Keratinocyte (primary cell): ENCODE measurements at places on chromosomes 7 and 10. TPM values are rescaled to one million over a fixed set of nuclear protein-coding genes. Genes with fewer than 3 reads are reported as not detected.
A peak's percentile ranks its signal among the peaks of the same experiment; 100 is the strongest.

Gene PIP
- polyA plus RNA-seq, result not detected in 3 replicates

Gene ST8SIA6
- not detected in 3 replicates for polyA plus RNA-seq

Gene NYAP1
- polyA plus RNA-seq, result 0.16 to 0.48 TPM (median 0.16 TPM) in 3 replicates

- DNase-seq, result no peak
These were observed 1.9 kb upstream of the SUV39H2 start for GRCh38 chr10:14876764-14877163.

DNA sequence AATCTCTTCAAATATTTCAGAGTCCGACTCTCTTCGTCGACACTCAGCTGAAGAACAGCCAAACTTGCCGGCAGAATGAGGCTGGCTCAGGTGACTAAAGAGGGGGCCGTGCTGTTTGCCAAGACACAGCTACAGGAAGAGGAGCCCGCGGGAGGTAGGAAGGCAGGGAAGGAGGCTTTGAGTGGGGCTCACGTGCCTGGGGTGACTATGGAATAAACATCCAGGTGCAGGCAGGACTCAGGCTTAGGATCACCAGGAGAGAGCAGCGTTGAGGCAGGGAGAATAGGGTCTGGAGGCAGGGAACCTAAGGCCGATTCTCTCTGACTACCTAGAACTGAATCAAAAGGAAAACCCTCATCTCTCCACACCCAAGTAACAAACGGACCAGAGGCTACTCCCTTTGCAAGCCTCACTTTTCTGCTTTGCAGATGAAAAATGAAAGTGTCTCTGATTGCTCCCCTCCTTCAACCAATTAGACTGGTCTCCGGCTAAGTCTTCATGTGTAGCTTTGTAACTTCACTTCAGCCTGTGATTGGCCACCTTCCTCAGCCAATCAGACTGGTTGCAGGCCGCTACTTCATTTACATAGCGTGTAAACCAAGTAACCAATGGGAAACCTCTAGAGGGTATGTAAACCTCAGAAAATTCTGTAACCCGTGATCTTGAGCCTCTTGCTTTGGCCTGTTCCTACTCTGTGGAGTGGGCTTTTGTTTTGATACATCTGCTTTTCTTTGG, 19.7 kb upstream of the BNIP3 start:
- DNase-seq, result no peak

GRCh38 chr10:90859321-90859751, 1.5 kb upstream of the HTR7 start:
- DNase-seq, result no peak

DNA sequence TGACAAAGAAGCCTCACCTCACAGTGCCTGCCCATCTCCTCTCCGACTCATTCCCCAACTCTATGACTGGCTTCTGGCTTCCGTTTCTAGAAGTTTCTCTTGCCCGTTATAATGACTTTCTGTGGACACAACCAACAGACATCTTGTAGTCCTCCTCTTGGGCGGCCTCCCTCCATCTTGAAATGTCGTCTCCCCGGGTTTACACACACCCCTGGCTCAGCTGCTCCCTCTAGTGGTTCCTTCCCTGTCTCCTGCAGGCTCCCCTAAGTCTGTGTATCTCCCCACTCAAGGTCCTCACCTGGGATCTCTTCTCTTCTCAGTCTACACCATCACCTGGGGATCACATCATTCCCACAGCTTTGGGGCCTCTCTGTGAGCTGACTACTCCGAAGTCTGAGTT, 123.4 kb upstream of the NEBL start:
- no peak for DNase-seq

DNA sequence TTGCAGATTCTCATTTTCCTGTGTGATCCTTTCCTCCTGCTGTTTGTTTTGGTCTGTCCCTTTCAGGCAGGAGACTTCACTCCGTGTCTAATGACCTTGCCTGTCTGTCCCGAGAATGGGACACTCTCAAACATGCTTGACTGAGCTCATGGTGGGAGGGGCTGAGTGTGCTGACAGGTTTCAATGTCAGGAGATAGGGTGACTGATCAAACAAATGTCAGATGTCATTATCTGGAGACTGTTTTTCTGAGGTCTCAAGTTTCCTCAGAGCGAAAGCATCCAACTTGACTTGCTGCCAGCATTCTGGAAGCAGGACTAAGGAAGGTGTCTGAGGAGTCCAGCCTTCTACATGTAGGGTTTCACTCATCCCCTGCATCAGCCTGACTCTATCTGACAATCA, 228.8 kb upstream of the KIAA1217 start:
- no peak for DNase-seq

GRCh38 chr10:88254091-88254490, 329.0 kb downstream of the RNLS start:
- peak; percentile 23 for DNase-seq

DNA sequence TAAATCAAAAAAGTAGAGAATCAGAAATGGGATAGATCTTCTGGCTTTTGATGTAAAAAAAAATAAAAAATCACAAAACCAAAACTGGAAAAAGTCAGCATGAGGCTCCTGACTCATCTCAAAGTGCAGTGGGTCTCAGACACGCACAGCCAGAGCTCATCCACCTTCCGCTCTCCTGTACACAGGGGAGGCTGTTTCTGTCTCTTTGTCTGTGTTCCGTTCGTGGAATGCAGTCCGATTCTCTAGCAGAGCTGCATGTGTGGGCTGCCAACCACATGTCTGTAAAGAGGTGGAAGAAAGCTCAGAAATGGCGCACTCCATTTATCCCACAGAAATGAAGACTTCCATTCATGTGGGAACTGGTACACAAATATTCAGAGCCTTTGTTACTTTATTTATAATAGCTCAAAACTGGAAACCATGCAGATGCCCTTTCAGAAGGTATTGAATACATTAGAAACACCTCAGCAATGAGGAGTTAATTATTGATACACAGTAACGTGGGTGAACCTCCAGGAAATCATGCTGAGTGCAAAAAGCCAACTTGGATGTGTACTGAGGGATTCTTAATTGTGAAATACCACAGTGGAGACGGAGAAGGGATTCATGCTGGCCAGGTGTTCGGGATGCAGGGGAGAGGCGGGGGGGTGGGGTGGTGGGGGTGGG, 123.3 kb downstream of the TRRAP start:
- DNase-seq, result no peak

DNA sequence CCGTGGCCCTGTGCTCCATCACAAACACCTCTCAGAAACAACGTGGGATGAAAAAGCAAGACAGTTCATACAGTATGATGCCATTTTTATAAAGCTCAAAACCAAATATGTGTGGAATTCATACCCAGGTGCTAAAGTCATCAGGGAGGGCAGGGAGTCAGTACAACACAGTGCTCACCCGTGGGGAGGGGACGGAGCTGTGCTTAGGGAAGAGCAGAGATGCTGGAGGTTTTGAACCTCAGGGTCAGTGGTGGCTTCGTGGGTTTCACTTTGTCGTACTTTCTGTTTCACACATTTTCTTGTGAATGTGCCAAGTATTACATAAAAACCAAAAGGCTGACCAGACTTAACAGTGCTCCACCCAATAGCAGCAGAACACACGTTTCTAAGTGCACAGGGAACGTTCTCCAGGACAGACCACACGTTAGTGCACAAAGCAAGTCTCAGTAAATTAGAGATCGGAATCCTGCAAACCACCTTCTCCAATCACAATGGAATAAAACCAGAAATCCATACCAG, 21.2 kb downstream of the ZMIZ2 start:
- DNase-seq, result no peak

DNA sequence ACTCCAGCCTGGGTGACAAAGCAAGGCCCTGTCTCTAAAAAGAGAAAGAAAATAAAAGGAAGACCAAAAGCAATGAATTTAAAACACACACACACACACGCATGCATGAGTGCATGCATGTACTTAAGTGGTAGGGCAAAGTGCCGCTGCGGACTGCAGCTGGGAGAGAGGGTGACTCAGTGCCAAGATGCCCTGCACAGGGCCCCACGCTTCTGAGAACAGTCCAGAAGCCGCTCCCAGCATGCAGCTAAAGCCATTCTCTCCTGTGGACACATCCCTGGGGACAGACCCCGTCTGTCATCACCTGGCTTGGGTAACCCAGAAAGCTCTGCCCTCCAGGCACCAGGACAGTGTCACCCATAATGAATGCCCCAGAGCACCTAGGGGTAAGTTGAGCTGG, 61.0 kb upstream of the MYL10 start:
- no peak for DNase-seq
